CD4-positive, alpha-beta T cell treated with Interleukin-6 for 4 hours (primary cell): ENCODE measurements at places on chromosomes 13 and 19.

- DNase-seq, result no peak
Observed at GRCh38 chr13:26372747-26373146, 118.8 kb downstream of the CDK8 start.

DNA sequence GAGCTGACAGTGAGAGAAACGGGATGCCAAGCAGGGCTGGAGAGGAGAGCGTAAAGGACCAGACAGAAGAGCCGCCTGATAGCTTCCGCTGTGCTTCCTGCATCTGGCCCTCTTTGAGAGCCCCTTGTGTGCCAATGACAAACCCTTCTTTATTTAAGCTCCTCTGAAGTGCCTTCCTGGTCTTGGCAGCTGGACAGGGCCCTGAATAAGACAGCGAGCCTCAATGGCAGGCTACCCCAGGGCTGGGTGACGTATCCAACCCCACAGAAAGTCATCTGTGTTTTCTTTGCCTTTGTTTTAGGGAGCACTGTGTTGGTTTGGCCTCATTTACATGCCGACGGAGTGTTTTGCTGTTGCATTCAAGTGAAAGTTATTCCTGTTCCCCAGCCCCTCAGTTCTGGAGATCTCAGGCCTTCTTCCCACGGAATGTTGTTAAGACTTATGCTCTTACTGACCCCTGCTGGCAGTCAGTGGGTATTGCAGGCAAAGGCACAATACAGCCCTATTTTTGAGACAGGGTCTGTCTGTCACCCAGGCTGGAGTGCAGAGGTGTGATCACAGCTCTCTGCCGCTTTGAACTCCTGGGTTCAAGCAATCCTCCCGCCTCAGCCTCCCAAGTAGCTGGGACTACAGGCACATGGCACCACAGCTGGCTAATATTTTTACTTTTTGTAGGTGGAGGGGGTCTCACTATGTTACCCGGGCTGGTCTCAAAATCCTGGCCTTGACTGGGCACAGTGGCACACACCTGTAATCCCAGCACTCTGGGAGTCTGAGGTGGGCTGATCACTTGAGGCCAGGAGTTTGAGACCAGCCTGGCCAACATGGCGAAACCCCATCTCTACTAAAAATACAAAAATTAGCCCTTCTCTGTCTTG is 16.8 kb downstream of the CCL25 start:
- DNase-seq, result no peak

GRCh38 chr19:15457701-15458484 is 6.5 kb downstream of the RASAL3 start:
- DNase-seq, result no peak

- DNase-seq, result no peak
Observed at GRCh38 chr13:35600137-35600536, 123.6 kb upstream of the MAB21L1 start.

GRCh38 chr13:113155982-113156655 is 2.3 kb upstream of the PROZ start:
- DNase-seq, result no peak

DNA sequence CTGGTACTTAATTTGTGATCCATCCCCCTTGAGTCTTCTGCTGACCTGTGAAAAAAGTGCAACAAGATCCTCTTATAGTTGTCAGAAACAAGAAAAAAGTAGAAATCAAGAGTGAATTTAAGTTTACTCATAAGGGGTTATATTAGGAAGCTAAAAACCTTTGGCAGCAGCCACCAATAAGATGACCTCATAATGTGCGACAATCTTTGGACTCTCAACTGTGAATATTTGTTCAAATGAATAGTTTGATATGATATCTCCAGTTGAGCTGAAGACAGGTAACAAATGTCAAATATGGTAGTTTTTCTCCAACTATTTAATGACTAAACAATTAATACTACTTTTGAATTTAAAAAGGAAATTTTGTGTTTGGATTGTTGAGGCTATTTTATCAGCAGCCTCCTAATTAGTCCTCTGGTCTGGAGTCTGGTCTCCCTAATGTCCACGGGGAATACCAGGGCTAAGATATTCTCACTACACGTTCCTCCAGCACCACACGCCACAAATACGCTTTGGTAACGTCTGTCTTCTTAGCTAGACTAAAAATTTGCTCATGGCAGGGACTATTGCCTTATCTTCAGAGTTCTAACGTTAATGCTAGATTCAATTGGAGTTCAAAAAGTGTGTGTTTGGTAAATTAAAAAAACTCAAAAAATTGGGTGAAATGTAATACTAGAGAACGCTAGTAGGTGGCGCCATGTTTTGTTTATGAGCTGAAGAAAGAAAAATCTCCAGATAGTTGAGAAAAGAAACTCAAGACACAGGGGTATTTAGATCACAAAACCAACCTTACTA is 51.0 kb upstream of the PDX1 start:
- DNase-seq, result no peak

GRCh38 chr19:7500811-7501450 is 12.1 kb upstream of the PEX11G start:
- DNase-seq, result peak; percentile 42

- DNase-seq, result no peak
Observed at GRCh38 chr19:15556634-15557181, 48.4 kb downstream of the CYP4F22 start.

GRCh38 chr13:32938907-32939306 is 77.3 kb upstream of the KL start:
- no peak for DNase-seq

DNA sequence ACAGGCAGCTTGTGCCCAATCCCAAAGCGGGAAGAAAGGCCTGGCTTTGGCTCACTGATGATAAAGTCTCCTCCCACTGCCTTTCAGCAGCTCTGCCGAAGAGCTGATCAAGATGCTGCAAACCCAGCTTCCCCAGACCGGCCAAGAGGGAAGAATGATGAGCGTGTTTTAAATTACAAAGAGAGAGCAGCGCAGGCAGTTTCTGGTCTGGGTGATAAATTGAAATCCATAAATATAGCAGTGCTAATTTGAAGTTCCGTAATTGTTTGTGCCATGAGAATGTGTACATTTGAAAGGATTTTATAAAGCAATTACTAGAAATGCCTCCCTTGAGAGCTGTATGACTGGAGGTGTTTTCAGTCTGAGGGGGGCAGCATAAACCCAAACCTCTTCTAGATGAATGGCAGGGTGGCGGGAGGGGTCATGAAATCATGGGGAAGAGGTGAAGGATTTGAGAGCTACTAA is 171.8 kb downstream of the STK24 start:
- peak; percentile 7 for DNase-seq

DNA sequence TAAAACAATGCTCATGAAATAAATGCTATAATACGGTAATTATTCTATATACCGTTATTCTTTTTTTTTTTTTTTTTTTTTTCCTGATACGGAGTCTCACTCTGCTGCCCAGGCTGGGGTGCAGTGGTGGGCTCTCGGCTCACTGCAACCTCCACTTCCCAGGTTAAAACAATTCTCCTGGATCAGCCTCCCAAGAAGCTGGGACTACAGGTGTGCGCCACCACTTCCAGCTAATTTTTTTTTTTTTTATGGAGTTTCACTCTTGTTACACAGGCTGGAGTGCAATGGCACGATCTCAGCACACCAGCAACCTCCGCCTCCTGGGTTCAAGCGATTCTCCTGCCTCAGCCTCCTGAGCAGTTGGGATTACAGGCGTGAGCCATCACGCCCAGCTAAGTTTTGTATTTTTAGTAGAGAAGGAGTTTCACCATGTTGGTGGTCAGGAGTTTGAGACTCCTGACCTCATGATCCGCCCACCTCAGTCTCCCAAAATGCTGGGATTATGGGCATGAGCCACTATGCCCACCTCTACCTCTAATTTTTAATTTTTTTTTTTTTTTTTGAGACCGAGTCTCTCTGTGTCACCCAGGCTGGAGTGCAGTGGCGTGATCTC is 6.9 kb downstream of the PPP1R15A start:
- DNase-seq, result no peak

DNA sequence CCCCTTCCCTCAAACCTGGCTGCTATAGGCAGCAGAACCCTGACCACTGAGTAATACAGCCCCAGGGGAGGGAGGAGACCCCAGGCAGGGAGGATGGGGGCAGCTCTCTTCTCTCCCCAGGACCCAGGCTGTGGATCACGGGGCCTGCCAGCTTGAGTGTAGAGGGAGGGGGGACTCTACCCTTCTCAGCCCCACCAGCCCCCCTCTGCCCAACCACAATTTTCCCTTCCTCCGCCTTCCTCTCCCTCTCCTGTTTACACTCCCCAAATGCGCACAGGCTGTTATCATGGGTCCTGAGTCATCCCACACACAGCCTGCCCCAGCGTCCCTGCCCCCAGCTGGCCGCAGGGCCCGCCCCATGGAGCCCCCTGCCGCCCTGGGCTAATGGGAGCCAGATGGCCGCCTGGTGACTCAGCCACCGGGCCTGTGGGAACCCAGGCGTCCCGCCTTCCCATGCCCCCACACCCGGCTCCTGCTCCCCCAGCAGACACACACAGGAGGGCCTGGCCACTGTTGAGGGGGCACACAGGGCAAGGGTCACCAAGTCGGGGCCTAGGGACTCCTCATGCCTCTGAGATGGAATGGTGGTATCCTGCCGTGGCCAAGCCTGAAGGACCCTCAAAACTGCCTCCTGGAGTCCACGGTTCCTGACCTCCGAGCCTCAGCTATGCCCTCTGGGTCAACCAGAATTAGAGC is 13.6 kb downstream of the CCDC97 start:
- DNase-seq, result no peak

DNA sequence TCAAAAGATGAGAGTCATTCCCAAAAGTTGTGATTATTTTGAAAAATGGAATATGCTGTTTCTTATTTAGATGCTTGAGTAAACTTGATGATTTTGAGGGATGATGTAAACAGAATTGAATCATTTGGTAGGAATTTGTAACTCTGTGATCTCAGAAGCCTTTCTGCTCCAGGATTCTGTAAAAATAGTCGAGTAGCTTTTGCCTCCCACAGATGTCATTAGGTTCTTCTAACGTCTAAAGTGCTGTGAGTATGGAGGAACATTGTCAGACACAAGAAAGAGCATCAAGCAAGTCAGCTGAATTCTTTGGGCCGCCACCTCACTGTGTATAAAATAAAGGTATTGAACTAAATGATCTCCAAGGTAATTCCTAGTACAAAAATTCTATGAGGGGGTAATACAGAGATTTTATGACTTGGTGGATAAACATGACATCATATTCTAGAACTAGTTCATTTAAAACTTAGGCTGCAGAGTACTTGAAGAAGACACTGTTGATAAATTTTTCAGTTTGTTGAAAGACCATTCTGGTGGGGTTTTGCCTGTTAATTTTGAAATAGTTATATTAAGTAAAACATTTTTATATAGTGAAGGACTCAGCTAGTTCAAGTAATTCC is 1.4 kb upstream of the GPR183 start:
- DNase-seq, result no peak

DNA sequence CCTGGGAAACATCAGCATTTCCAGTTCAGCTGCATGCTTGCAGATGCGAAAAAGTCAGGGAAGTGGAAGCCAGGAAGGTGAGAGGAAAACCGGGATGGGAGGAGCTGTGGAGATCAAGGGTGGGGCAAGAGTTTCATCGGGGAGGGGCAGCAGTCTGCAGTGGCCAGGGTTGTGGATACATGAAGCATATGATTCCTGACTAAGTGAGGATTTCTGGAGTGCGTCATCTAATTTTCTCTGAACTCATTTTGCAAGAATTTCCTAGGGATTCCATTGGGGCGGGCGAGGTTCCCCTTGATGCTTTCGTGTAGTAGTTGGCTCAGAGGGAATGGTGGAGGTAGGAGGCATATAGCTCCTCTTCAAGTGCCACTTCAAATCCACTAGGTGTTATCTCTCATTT is 344.1 kb upstream of the TMTC4 start:
- DNase-seq, result no peak

- DNase-seq, result no peak
Observed at GRCh38 chr13:67505376-67505775, 275.2 kb upstream of the PCDH9 start.

DNA sequence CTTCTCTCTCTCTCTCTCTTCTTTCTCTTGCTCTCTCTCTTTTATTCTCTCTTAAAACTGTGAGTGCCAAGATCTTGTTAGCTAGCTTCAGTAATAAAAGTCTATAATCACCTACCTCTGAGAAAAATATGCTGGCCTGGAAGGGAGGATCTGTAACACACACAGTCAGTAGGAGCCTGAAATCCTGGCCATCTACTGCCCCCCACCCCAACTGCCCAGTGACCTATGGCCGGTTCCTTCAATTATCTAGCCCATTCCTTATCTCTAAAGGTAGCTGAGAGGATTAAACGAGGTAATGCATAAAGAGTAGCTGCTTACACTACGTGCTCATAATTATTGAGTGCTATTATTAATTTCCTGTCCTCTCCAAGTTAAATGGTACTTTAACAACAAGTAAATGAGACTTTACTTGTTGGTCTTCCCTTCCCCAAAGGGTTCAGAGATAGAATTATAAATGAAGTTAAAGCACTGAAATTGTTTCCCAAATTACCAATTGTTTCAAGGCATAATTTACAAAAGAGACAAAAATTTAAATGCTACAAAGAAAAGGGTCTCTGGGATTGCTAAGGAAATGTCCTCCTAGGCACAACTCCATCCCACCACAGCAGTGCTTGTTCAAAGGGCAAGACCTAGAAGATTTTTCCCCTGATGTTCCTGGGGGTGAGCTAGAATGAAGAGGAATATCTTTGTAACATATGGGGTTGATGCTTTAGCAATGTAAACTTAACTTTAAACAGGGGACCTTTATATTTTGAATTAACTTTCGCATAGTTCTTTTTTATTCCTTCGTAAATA is 1.8 kb downstream of the LCP1 start:
- no peak for DNase-seq

DNA sequence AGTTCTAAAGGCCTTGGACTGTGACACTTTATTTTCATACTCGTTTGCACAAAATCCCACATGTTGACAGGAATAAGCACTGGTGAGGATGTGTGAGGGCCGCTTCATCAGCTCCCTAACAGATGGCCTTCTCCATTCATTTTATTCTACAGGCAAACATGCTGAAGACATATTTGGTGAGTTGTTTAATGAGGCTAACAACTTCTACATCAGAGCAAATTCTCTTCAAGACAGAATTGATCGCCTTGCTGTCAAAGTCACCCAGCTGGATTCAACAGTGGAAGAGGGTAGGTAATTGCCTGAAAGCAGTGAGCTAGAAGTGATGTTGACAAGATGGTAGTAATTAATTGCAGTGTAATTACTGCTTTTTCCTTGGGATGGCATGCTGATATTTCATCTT is 95.7 kb downstream of the GPR12 start:
- no peak for DNase-seq

DNA sequence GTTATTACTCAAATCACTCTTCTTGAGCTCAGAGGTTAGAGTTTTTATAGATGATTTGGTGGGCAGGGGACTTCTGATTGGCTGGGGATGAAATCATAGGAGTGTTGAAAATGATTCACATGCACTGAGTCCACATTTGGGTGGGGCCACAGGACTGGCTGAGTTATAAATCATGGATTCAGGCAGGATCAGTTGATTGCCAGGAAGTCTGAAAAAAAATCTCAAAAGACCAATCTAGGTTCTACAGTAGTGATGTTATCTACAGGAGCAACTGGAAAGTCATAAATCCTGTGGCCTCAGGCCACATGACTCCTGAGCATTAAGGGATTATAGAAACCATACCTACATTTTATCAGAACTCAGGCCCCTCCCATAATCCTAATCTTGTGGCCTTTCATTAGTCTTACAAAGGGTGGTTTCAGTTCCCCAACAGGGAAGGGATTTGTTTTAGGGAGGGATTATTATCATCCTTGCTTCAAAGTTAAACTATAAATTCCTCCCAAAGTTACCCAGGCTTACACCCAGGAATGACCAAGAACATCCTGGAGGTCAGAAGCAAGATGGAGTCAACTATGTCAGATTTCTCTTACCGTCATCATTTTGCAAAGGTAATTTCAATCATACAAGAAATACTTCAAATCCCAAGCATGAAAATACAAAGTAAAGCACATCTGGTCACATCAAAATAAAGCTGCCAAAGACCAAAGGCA is 5.6 kb upstream of the CCDC70 start:
- no peak for DNase-seq

GRCh38 chr19:47618771-47619170 is 9.8 kb downstream of the BICRA start:
- no peak for DNase-seq

- DNase-seq, result no peak
Observed at GRCh38 chr13:43558326-43558725, 228.4 kb downstream of the ENOX1 start.
